ENCODE measurements at places on chromosomes 5 and 9.

DNA sequence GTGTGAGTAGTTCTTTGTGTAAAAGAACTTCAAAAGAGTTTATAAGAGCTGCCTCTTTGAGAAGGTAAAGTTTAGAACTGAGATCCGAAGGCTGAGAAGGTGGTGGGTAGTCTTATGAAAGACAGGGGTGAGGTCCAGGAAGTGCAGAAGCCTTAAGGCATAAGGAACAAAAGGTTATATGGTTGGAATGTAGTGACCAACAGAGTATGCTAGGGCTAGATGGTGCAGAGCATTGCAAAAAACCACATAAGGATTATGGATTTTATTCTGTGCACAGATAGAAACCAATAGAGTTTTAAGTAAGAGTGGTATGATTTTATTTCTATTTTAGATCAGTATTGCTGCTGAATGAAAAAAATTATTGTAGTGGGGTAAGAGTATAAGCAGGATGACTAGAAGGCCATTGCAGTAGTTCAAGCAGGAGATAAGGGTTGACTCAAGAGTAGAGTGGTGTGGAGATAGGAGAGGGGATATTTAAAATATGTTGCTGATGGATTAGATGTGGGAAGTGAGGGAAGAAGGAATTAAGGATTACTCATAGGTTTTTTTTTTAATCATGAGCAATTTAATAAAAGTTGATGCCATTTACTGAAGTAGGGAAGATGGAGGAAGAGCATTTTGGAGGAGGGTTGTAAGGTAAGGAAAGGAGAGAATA is 3.7 kb downstream of the RECK start:
- DNase-seq, result no peak

DNA sequence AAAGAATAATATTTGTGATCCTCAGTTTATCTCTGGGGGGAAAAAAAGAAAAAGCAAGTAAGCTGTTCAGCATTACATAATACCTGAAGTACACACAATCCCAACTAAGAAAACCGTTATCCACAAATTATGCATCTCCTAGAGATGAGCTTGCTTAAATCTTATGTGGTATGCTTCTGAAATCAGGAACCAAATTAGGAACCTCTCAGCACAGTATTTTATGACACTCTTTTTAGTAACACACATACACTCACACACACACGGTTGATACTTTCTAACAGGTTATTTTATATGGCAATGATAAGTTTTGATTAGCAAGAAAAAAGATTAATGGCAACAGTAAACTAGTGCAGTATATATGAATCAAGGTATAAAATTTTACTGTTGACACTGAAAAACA is 1.2 kb upstream of the ZNF510 start:
- DNase-seq, result no peak

DNA sequence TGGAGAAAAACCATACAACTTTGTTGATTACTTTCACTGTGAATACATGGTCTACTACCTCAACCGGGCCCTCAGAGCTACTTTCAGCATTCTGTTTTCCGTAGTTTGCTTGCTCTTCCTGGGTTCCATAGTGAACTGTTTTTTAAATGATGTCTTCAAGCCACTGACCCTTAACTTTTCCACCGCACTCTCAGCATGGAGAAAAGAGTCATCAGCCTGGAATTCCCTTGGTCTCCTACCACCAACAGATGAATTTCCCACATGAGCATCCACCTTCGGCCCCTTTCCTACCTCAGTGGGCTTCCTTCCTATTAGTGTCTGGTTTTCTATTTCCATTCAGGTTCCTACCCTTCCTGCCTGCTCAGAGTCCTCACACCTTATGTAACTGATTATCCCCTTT is 135.9 kb upstream of the ADAMTSL1 start:
- no peak for DNase-seq

DNA sequence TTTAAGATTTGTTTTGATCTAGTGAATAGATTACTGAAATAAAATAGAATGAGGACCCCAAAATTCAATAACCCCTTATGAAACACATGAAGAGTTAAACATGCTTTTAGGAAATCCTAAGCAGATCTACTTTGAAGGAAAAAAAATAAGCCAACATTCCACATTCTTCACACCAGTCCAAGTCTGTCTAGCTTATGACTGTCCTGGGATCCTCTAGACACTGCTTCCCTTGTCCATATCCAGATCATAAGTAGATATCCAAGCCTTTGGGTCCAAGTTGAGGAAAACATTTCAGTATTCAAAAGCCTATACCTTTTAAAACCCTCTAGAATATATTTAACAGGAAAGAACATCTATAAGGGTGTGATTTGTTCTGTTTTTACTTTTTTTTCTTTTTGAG is 58.8 kb upstream of the MINAR2 start:
- no peak for DNase-seq

- DNase-seq, result no peak
Observed at GRCh38 chr5:14745188-14745563, 80.7 kb downstream of the OTULIN start.

- no peak for DNase-seq
Observed at GRCh38 chr9:137696136-137696925, 77.5 kb downstream of the EHMT1 start.

DNA sequence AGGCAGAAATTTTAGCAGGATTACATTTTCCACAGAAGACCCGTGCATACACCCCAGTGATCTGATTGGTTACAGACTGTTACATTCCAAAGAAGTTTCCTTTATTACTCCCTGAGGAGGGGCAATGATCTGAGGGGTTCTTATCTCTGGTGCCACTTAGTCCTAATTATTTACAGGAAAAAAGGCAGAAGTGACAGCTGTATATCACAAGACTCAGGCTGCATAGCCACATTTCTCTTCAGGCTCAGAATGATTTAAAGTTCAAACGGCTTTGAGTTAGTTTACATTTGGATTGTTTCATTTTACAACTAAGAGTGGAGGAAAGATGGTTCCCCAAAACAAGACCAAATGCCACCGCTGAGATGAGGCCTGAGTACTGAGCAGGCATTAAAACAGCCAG is 17.3 kb downstream of the NAIF1 start:
- no peak for DNase-seq

DNA sequence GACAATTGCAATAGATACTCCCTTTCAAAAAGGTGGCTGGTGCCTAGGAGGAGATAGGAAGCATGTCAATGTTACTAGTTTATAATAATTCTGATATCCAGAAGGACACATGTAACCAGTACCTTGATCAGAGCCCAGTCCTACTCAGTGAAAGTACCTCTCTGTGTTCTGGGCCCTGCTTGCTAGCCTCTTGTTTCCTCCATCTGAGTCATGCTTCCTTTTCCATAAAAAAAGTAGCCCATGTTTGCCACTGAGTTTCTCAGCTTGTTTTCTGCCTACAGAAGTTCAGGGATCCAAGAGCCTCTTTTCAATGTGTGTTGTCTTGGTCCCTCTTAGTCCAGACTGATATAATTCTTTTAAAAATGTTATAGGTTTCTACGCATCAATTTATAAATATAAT is 149.0 kb downstream of the SSBP2 start:
- no peak for DNase-seq

- DNase-seq, result no peak
Observed at GRCh38 chr9:123996731-123997421, 14.7 kb upstream of the LHX2 start.

DNA sequence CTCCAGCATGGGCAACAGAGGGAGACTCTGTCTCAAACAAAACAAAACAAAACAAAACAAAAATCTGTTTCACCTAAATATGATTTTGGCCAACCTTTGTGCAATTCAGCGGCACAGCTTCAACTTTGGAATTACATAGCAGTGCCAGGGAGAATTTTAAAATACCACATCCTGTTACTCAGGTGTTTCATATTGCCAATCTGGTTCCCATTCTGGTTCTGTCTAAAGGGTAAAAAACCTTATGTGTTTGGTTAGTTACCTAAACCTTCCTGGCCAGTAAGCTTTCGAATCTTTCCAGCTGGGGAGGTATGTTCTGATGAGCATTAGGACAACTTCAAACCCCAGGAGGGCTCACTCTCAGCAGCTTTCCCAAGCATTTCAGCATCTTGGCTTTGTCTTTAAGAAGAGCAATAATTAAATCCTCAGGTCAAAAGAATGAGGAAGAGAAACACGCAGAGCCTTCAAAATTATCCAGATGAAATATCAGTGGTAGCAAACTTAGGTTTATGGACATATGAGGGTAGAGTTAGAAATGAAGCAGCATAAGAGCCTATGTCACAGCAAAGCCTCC is 2.7 kb downstream of the DAB2 start:
- no peak for DNase-seq

- DNase-seq, result no peak
Observed at GRCh38 chr5:96114736-96115135, 153.1 kb upstream of the ELL2 start.

DNA sequence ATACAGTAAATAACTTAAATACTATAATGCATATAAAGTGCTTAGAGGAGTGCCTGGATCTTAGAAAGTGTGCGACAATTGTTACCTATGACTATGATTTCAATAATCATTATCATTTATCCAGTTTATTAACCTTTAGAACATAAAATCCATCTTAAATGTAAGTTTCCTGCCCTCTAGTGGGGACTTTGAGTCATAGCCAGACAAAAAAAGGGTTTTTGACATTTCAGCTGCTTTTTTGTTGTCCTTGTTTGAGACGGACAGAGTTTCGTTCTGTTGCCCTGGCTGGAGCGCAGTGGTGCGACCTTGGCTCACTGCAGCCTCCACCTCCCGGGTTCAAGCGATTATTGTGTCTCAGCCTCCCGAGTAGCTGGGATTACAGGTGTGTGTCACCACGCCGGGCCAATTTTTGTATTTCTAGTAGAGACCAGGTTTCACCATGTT is 9.7 kb upstream of the C9orf152 start:
- no peak for DNase-seq

GRCh38 chr5:62142351-62142750 is 163.7 kb upstream of the KIF2A start:
- no peak for DNase-seq

- DNase-seq, result no peak
Observed at GRCh38 chr9:135049460-135049859, 38.0 kb upstream of the OLFM1 start.

GRCh38 chr5:23459214-23459613 is 48.2 kb upstream of the PRDM9 start:
- no peak for DNase-seq

Measured in stimulated activated CD8-positive, alpha-beta memory T cell treated with anti-CD3 and anti-CD28 coated beads, Interleukin-15, amount 100 ng/mL, for 4 hours (primary cell).